ENCODE measurements at places on chromosomes 6 and 20.
A peak's percentile ranks its signal among the peaks of the same experiment; 100 is the strongest.

GRCh38 chr20:15895560-15896084 is 677.6 kb downstream of the KIF16B start:
- DNase-seq, result no peak

DNA sequence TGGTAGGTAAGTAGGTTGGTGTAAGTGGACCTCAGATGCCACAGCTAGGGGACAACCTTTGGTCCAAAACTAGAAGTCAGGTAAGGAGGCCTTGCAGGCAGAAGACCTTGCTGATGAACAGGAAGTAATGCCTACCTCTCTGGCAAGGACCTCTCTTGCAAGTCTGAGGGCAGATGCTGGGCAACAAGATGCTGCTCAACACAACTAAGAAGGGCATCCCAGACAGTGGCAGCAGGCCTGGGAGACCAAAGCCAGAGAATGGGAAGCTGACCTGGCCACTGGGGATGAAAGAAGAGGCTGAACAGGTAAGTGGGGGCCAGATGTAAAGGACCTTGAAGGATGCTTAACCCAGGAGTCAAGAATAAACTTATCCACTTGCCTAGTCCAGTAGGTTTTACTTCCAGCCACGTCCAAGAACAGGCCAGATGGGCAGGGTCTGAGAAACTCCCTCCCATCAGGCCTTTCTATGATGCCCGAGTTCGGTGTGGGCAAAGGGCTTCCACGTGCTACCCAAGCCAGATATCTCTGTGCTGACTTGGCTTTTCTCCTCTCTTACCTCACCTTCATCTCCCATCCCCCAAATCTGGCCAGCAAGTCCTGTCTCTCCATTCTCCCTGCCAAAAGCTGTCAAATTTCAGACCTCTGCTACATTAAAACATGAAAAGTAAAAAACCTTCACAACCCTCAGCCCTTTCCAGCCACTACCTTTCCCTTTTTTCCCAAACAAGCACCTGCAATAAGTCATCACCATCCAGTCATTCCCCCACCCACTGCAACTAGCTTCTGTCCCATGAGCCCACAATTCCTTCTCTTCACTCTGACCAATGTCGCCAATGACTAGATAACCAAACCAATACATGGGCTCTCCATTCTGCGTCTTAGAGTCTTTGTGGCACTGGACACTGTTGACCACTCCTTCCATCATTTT is 11.5 kb upstream of the PLCG1 start:
- DNase-seq, result no peak

GRCh38 chr20:45110301-45110700 is 4.7 kb downstream of the WFDC5 start:
- no peak for DNase-seq

- no peak for DNase-seq
These were observed 54.8 kb upstream of the AKIRIN2 start for GRCh38 chr6:87756858-87757257.

GRCh38 chr20:17835240-17835933 is 133.2 kb downstream of the SNX5 start:
- DNase-seq, result peak; percentile 67

DNA sequence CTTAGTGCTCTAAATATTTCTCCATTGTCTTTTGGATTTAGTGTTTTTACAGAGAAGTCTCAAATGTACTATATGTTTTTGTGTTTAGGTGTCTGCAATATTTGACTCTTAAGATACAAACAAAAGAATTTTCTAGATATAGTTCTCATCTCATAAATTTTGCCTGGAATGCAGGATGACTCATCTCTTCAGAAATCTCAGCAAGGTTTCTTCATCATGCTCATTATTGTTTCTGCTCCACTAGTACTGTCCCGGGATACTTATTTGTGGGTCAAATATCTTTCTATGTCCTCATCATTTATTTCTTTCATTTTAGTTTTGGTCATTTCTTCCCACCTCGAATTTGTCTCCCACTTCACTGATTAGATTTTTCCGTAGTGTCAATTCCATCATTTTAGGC is 9.5 kb downstream of the AHI1 start:
- DNase-seq, result no peak

- DNase-seq, result no peak
These were observed 170.7 kb downstream of the SMOC2 start for GRCh38 chr6:168611691-168612090.

DNA sequence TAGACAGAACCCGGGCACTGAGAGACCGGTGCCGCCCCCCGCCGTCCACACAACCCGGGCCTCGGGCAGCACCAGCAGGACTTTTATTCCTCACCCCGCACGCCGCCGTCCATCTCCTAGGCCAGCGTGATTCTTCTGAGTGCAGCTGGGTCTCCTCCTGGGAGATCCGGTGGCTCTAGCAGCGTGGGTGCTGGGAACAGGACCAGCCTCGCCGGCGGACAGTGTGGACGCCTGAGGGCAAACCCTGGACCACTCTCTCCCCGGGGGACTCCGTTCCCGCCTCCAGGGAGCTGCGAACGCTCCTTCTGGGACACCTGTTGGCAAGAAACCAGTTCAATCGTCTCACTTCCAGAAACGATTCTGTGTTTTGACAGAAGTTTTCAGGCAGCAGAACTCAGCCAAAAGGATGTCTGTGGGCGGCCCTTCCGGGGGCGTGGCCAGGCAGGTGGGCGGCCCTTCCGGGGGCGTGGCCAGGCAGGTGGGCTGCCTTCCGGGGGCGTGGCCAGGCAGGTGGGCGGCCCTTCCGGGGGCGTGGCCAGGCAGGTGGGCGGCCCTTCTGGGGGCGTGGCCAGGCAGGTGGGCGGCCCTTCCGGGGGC is 130.7 kb downstream of the DLL1 start:
- DNase-seq, result no peak

- no peak for DNase-seq
These were observed 53.1 kb downstream of the PHACTR1 start for GRCh38 chr6:12769556-12770256.

GRCh38 chr20:38434301-38434741 is 807 bp downstream of the SNHG17 start:
- DNase-seq, result peak; percentile 50

DNA sequence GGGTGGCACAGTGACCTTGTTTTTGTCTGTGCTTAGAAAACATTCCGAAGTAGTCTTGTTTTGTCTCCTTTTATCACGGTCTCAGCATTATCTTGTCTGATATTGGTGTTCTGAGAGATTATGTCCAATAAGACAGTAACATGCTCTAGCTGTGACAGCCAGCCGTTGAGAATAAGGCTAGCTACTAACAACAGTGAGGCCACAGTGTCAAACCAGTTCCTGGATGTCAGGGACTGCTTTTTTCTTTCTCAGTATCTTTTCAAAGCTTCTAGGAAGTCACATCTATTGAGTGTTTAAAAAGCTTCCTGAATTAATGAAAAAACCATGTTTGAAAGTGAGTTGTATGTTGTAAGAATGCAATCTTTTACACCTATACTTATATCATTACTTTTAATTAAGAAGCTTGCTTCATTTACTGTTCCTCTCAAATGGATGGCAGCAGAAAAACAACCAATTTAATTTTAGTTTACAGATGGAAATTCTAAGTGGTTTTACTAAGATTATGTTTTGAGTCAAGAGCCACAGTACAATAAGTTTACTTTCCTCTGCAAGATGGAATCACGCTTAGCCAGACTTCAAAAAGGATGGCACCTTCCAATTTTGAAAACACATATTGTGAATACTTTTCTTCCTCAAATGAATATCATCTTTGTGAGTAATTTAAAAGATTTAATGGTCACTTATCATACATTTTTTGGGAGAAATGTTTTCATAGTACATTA is 53.1 kb downstream of the MAP3K7 start:
- DNase-seq, result no peak

DNA sequence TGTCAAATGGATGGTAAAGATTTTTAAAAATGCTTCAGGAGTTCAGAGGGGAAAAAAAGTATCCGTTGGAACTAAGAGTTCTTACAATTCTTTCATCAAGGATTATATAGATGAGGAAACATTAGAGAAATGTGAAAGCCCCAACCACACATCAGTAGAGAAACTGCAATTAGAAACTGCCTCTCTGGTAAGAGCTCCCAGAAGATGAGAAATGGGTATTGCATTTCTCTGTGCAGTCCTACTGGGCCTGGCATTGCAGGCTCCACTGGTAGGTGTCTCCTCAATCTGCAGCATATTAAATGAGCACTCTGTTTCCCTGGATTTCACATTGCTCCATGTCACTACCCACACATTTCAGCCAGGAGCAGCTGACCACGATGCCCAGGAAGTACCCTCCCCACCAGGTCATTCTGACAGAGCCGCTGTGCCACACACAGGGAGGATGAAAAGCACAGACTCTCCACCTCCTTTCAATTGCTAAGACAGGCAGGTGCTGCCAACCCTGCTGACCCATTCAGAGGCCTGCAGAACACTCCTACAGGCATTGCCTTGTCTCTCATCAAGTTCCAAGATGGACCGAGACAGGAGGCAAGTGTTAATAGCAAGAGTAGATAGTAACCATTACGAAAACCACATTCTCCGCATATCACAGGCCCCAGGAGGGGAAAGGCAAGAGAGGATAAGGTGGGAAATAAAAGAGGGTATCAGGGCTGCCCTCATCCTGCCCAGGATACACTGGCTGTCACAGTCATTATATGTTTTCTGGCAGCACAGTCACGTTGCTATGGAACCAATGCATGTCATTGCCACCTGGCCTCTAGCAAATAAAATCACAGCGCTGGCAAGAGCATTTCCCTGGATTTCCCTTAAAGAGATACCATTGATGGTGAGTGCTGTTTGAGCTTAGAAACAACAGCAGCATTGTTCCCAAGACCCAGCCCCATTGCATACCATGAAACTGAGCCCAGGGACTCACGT is 241.7 kb downstream of the ATXN1 start:
- no peak for DNase-seq

- no peak for DNase-seq
These were observed 120.8 kb upstream of the TNFAIP3 start for GRCh38 chr6:137746264-137746663.

- DNase-seq, result no peak
These were observed 87.1 kb downstream of the PREX1 start for GRCh38 chr20:48740712-48741111.

DNA sequence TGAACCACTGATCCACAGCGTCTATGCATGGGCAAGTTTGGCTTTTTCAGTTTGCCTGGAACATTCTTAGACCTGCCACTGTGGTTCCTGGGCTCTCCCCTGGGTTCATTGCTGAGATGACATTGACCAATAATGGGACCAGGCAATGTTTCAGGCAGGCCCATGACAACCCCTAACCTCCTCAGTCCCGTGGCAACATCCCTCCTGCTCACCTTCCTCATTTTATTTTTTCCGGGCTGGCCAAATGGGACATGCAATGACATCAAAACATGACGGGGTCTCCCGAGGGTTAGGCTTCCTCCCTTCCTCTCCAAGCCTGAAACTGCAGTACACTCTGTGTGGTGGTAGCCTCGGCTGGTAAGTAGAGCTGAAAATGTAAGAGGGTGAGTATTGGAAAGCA is 234.0 kb upstream of the RREB1 start:
- DNase-seq, result no peak

All from ELF-1 (cell line).